ENCODE measurements at places on chromosomes 5 and 9.
A peak's percentile ranks its signal among the peaks of the same experiment; 100 is the strongest.

DNA sequence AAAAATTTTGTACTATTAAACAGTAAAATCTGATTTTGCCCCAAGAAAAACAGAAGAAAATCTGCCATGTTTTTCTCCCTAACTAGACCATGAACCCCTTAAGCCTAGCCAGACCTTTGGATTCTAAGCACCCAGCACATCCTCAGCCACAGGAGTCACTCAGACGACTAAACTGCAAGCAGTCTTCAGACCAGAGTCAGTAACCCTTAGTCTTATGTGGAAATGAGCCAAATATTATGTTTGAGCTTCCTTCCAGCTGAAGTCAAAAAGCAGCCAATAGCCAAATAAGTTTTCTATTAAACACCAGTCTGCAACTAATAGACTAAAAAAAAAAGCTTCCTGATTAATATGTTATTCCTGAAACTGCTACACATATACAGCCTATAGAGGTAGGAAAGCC lies 47.4 kb downstream of the GOLPH3 start:
- DNase-seq = no peak

GRCh38 chr9:136693490-136694162 lies 6.4 kb upstream of the AGPAT2 start:
- peak; percentile 51 for DNase-seq

DNA sequence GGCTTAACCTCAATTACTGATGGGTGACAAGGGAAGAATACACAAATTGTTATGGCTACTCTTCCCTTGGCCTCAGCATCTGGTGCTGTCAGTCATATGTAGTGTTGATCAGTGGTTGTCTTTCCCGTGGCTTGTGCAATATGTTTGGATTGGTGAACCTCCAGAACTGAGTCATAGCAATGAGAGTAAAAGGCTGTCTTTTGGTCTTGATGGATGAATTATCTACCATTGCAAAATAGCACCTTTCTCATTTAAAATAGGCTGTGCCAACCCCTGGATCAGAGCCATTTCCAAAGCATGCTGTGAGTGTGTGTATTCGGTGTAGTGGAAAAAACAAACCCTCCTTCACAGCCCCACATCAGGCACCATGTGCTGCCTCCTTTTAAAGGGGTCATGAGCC lies 14.6 kb upstream of the F2R start:
- DNase-seq = peak; percentile 88

GRCh38 chr9:75893106-75893505 lies 2.6 kb downstream of the PCSK5 start:
- no peak for DNase-seq

DNA sequence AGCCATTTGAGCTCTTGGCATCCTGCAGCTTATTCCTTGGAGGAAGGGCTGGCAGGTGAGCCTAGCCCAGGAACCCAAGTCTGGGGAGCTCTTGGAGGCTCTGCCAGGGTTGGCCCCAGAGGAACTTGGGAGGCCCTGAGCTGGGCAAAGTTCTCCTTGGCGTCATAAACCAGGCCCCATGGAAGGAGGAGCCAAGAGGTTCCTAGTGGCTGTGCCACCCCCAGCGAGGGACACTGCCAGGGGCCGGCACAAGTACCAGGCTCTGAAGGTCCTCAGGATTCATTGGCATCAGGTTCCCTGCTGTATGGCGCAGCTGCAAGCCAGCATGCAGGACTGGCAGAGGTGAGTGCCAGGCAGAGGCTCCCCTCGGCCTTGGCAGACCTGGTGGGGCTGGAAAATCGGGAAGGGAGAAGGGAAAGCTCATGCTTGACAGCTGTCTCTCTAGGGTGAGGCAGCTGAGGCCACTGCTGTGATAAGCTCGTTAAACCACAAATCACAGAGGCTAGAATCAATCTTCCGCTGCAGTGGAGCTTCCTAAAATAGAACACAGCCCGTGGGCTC lies 54.6 kb upstream of the SYNPO start:
- no peak for DNase-seq

- no peak for DNase-seq
Observed at GRCh38 chr9:123680352-123680751, 249.6 kb downstream of the DENND1A start.

DNA sequence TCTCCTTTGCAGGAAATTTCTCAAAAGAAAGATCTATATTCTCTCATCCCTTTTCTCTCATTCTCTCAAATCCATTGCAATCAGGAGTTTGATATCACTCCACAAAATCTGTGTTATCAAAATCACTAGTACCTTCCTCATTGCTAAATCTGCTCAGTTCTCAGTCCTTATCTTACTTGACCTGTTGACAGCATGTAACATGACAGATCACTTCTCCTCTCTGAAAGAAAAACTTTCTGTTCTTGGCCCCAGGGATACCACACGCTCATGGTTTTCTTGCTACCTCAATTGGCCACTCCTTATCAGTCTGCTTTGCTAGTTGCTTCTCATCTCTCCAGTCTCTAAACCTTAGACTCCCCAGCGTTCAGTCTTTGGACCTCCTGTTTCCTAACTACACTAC lies 22.1 kb downstream of the SRP19 start:
- no peak for DNase-seq

GRCh38 chr9:110812886-110813285 lies 144.3 kb downstream of the MUSK start:
- no peak for DNase-seq

DNA sequence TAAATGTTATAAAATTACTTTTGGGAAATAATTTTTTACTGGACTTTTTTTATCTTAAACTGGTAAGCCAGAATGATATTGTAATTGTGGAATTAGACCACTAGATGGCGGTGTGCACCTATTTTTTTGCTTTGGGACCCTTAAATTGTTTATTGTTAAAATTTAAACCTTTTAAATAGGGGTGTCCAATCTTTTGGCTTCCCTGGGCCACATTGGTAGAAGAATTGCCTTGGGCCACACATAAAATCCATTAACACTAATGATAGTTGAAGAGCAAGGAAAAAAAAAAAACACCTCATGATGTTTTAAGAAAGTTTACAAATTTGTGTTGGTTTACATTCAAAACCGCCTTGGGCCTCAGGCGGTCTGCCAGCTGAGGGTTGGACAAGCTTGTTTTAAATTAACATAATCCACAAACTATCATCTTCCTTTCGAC lies 28.4 kb upstream of the GADD45G start:
- DNase-seq = peak; percentile 23

GRCh38 chr5:90897618-90898017 lies 339.0 kb downstream of the ADGRV1 start:
- DNase-seq = no peak

- DNase-seq = peak; percentile 84
Observed at GRCh38 chr5:317086-317811, 4.3 kb upstream of the AHRR start.

DNA sequence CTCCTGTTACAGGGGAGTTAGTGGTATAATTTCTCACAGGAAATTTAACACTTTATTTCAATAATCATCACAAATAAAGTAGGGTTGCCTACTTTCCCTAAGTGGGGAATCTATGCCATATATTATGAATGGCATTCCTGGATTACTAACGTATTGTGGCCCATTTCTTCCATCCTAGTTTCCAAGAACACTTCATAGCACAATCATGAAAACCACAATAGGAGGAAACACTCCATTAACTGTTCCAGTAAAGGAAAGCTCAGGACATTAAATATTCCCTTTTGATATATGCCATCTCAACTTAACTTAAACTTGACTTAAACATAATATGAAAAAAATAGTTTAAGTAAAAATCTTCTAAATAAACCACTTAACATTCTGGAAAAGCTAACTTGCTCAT lies 2.1 kb downstream of the CPLANE1 start:
- DNase-seq = no peak

GRCh38 chr9:134842321-134842720 lies 38.3 kb upstream of the FCN2 start:
- DNase-seq = no peak

DNA sequence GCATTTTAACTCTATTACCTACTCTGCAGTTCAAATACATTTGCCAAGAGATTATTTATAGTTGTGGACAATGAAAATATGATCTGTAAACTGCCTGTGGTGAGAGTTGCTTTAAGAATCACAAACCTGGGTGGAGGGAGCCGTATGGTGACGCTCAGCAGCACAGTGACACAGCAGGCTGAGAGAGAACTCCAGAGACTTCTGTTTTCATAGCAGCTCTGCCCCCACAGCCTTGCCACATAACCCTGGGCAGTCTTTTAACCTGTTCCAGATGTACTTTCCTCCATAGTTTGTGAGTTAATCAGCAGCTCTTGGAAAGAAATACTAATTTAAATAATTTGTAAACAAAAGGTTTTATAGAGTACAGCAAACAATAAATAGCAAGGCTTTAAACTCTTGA lies 450.5 kb downstream of the ELAVL2 start:
- no peak for DNase-seq

DNA sequence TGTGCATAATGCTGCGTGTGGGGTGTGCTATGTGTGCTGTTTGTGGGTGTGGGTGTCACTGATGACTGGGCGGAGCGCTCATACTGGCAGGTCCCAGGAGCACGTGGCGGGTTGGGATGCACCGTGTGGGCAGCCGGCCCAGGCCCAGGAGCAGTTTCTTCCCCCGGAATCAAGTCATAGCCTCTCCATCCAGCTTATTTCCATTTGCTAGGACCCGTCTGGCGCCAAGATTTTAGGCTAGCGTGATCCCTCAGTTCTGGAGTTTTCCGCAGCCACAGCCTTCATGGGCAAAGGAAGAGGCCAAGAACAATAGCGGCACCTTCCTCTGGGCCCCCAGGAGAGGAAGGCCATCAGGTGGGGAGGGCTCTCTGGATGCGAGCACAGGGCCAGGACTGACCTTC lies 43.3 kb upstream of the NEURL1B start:
- no peak for DNase-seq

GRCh38 chr9:123120131-123120530 lies 86.7 kb downstream of the GPR21 start:
- no peak for DNase-seq

GRCh38 chr9:114779352-114779845 lies 26.4 kb downstream of the TNFSF15 start:
- DNase-seq = peak; percentile 8

- no peak for DNase-seq
Observed at GRCh38 chr5:126192226-126192625, 231.0 kb upstream of the GRAMD2B start.

DNA sequence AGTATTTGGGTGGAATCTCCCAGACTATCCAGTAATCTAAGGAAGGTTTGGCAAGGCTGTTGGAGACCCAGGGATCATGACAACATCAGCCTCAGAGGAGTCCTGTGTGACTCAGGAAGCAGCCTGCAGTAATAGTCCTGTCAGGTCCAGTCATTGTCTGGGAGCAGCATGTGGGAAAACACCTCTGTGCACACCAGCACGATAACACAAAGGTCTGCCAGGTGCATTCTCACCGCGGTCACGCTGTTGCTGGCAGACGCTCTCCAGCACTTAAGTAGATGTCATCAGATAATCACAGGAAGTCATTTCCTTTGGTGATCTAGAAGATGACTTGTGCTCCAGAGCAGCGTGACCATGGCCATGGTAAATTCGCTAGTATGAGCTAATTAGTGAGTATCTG lies 99.2 kb upstream of the IQGAP2 start:
- DNase-seq = no peak

DNA sequence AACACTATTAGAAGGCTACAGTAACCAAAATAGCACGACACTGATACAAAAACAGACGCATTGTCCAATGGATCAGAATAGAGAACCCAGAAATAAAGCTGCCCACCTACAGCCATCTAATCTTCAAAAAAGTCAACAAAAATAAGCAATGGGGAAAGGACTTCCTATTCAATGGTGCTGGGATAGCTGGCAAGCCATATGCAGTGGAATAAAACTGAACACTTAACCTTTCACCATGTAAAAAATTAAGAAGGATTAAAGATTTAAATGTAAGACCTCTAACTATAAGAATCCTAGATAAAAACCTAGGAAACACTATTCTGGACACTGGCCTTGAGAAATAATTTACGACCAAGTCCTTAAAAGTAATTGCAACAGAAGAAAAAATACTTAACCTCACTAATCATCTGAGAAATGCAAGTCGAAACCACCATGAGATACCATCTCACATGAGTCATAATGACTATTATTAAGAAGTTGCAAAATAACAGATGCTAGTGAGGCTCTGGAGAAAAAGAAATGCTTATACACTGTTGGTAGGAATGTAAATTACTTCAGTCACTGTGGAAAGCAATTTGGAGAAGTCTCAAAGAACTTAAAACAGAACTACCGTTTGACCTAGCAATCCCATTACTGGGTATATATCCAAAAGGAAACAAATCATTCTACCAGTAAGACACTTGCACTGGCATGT lies 203.3 kb upstream of the CDH9 start:
- peak; percentile 68 for DNase-seq

DNA sequence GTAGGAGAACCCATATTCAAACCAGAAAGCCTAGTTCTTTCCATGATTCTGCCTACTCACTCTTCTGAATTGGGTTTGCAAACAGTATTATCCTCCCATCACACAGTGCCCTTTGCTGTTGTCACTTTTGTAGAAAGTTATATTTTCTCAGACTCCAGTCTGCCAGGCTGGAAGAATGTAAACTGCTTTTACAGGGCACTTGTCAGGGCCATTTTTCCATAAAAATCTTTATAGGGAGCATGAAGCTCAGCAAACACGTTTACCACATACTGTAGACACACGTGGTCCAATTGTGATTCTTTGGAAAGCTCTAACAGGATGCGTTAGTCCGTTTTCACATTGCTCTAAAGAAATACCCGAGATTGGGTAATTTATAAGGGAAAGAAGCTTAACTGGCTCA lies 204.0 kb downstream of the KCNN2 start:
- no peak for DNase-seq

DNA sequence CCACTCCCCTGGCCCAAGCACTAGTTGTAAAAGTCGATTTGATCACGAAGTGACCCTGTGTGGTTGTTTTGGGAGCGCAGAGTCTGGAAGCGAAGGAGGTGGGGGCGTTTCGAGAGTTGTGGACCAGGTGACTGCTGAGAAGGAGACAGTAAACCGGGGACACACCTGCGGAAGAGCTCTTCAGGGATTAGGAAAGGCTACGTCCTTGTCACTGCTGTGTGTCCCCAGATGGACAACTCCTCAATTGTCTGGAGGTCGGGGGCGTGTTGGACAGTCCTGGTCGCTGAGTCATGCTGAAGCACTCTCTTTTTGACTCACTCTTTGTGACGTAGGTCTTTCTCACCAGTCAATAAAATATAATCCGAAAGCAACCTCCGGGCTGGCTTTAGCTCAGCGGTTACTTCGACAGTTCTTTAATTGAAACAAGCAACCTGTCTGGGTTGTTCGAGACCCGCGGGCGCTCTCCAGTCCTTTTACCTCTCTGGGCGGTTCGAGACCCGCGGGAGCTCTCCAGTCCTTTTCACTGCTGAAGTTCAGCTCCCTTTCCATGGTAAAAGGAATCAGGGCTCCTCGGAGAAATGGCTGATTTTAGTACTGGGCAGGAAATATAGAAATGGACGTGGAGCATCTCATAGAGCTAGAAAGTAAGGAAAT lies 10.8 kb downstream of the ZMAT2 start:
- DNase-seq = peak; percentile 99

- DNase-seq = no peak
Observed at GRCh38 chr9:99106044-99106375, 1.1 kb downstream of the TGFBR1 start.

DNA sequence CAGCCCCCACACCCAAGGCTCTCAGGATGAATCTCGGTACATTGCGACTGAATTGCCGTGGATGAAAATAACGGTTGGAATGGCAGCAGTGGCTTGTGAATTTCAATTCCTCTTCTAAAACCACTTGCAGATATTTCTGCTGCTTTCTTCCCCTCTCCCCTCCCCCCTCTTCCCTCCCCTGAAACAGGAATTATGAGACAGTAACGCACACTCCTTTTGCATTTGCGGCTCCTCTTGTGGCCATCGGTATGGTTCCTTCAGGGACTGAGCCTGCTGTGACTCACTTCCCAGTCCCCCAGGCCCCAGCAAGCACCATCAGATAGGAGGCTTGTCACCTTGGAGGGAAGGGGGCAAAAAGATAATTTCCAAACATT lies 9.7 kb downstream of the DCANP1 start:
- DNase-seq = peak; percentile 69

- DNase-seq = no peak
Observed at GRCh38 chr5:133602835-133603380, 9.4 kb downstream of the FSTL4 start.
